Dermis microvascular lymphatic vessel endothelial cell (primary cell): ENCODE measurements at places on chromosomes 4 and X. TPM values are rescaled to one million over a fixed set of nuclear protein-coding genes. Genes with fewer than 3 reads are reported as not detected.

The FABP2 gene
- total RNA-seq = not detected in 2 replicates

The HTN1 gene
- total RNA-seq = 0.26 TPM in 1 of 2 replicates, not detected in the other

The PHKA1 gene
- total RNA-seq = 4.9 and 6.4 TPM in 2 replicates

The MAGEE1 gene
- total RNA-seq = 0.64 and 1.0 TPM in 2 replicates

The WDR1 gene
- total RNA-seq = 333 and 375 TPM in 2 replicates

The MAGEB17 gene
- total RNA-seq = not detected in 2 replicates

The GAGE1 gene
- total RNA-seq = not detected in 2 replicates
